Activated naive CD4-positive, alpha-beta T cell treated with anti-CD3 and anti-CD28 coated beads for 36 hours (primary cell): ENCODE measurements at places on chromosomes 2 and 18.

DNA sequence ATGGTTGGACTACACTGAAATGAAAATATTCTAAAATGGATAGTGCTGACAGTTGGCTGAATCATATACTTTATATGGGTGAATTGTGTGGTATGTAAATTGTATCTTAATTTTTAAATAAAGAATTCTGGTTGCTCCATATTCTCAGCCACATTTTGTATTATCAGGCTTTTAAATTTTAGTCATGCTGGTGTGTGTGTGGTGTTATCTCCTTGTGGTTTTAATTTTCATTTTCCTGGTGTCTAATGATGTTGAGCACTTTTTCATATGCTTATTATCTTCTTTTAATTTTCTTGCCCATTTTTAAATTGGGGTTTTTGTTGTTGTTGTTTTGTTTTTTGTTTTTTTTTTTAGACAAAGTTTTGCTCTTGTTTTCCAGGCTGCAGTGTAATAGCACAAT is 3.8 kb upstream of the HIBCH start:
- DNase-seq, result no peak

DNA sequence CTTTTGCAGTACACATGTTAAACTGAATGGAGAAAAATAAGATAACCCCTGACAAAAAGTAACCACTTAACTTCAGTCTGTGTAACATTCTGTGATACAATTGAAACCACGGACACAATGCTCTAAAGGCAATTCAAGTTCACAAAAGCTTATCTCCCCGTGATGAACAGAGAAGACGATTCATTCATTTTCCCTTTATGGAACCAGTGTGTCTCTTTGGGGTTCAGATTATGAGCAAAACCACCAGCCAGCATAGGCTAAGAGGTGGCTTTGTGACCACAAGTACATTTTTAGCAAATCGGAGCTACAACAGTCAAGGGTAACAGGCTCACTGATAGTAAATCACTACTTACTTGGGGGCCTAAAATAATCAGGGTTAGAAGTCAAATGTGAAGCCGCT is 120.6 kb upstream of the SMAD7 start:
- DNase-seq, result no peak

DNA sequence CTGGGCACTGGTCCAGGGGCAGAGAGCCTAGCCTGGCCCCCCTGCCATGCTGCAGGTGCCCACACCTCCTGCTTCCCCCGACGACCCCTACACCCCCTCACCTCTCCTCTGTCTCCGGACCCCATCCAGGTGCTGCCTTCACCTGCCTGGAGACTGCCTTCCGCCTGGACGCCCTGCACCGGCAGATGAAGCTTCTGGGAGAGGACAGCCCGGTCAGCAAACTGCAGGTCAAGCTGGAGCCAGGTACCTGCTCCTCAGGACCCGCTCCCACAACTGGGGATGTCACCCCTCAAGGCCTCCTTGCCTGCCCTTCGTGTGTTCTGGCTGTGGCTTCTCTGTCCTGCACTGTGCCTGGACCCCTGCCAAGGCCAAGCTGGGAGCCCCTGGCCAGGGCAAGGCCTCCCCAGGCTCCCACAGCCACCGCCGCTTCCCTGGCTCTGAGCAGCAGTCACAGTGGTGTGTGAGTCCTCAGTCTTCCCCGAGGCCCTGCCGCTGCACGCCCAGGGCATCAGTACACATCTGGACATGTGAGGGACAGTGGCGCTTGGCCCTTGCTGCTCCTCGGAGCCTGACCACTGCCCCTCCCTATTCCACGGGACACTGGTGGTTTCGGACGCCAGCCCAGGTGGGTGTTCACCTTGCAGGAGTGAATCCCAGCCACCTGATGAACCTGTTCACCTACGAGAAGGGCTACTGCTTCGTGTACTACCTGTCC is 6.3 kb downstream of the RNPEPL1 start:
- no peak for DNase-seq

DNA sequence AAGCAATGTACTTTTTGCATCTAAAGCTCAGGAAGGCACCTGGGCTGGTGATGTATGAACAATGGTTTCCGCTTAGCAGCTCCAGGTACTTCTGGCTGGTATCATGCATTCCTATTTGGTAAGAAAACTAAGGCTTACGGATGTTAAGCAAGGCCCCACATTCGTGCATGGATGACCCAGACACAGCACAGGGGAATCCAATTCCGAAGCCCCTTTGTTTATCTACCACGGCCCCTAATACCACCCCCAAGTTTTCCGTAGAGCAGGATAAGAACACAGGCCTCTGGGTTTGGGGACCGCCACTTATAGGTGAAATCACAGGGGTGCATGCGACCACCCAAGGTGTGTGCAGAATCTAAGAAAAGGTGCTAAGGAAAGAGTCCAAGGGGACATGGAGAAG is 192.1 kb upstream of the ID2 start:
- no peak for DNase-seq

- no peak for DNase-seq
These were observed 7.1 kb downstream of the WDR54 start for GRCh38 chr2:74428675-74429074.

DNA sequence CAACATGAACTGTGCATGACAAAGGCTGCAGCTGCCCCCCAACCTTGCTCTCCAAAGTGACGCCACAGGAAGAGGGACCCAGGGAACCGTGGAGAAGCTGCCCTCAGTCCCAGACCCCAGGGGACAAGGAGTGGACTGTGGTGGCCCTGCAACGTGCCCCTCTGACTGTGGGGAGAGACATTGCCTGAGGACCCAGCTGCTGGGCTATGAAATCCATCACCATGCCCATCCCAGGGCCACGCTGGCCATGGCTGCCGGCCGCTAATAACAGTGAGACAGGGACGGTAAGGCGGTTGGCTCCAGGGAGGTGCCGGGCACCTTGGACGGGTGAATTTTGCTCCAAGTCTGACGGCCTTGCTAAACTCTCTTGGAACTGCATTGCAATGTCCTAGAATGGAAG is 211.3 kb upstream of the HDAC4 start:
- no peak for DNase-seq

DNA sequence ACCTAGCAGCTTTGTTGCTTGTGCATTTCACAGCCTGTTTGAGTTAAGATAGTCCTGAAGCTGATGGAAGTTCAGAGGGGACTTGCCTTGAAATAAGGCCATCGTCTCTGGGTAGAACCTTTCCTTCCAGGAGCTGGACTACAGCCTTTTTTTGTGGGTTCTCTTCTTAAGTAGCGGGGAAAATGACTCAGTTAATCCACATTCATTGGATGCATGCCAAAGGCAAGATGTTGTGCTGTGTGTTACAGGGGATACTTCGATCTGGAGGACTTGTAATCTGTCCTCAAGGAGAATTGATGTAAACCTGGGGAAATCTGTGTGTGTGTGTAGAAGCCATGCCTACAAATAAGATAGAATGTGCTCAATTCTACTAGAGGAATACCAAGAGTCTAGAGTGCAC is 46.8 kb downstream of the RPIA start:
- no peak for DNase-seq

- no peak for DNase-seq
These were observed 85.1 kb upstream of the ZNF532 start for GRCh38 chr18:58779529-58779928.

- no peak for DNase-seq
These were observed 52.3 kb downstream of the HK2 start for GRCh38 chr2:74886251-74886650.

DNA sequence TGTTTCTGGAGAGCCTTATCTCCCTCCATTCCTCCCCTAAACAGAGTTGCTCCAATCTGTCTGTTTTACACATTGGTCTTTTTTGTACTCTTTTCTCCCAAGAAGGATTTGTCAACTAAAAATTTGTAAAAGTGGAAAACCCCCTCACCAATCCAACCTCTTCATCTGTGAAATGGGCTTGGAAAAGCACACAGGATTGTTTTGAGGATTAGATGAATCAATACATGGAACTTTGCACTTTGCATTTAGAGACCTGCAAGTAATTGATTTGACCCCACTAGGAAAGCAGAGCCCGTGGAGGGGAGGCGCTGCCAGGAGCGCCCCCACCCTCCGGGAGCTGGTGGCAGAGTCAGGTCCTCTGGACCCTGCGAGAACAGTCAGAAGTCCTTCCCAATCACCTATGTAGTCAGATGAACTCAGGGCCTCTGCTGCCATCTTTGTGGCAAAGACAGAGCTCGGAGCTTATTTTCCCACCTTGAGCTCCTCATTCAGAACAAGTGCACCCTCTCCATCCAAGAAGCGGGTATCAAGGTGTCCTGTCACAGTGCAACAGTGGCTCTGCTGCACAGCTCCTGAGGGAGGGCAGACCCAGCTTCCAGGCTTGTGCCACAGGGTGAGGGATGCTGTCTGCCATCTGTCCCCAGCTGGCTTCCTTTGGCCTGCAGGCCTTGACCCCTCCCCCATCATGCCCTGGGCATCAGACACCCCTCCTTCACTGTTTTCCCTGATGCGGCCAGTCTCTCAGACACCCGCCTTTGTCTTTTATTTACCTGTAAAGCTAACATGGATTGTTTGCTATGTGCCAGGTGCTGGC is 1.7 kb upstream of the TMEM185B start:
- no peak for DNase-seq

GRCh38 chr2:230335864-230336506 is 9.0 kb downstream of the SP140L start:
- DNase-seq, result peak; percentile 40

- no peak for DNase-seq
These were observed 184.8 kb downstream of the DIS3L2 start for GRCh38 chr2:232146294-232146693.

DNA sequence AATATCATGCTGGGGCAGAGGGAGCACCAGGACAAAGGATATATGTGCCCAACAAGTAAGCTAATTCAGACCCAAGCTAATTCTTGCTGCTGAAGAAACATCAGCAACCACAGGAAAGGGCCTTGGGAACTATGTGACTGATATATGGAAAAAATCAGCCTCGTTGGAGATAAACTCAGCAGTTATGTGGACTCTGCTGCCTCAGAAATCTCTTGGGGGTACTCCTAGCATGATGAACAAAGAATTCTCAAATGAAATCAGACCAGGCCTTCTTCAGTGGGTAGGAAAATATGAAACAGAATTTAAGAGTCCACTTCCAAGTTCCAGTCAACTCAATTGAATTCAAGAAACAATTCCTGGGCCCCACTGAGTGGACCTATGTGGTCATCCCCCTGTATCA is 367.9 kb downstream of the TNS1 start:
- DNase-seq, result no peak

GRCh38 chr2:221844212-221845020 is 272.3 kb upstream of the EPHA4 start:
- no peak for DNase-seq

DNA sequence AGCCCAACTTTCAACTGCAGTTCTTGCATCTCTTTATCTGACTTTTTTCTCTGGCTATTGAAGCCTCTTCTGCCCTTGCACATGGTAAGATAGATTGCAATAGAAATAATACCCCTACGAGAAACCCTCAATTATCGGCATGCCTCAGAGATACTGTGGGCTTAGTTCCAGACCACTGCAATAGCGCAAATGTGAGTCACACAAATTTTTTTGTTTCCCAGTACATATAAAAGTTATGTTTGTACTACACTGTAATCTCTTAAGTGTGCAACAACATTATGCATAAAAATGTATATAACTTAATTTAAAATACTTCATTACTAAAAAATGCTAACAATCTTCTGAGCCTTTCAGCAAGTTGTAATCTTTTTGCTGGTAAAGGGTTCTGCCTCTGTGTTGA is 124.7 kb downstream of the PDE1A start:
- no peak for DNase-seq

DNA sequence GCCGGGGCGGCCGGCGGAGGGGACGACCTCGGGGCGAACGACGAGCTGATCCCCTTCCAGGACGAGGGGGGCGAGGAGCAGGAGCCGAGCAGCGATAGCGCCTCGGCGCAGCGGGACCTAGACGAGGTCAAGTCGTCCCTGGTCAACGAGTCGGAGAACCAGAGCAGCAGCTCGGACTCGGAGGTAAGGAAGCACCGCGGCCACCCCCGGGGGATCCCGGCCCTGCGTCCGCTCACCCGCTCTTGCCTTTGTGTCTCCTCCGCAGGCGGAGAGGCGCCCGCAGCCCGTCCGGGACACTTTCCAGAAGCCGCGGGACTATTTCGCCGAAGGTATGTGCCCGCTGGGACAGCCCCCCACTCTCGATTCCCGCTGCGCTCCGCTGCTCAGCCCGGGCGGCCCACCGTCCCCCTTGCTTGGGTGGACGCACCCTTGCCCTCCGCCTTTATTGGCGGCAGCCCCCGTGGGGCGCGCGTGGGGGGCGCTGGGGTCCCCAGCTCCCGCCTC is 611 bp downstream of the TCF7L1 start:
- DNase-seq, result peak; percentile 31

DNA sequence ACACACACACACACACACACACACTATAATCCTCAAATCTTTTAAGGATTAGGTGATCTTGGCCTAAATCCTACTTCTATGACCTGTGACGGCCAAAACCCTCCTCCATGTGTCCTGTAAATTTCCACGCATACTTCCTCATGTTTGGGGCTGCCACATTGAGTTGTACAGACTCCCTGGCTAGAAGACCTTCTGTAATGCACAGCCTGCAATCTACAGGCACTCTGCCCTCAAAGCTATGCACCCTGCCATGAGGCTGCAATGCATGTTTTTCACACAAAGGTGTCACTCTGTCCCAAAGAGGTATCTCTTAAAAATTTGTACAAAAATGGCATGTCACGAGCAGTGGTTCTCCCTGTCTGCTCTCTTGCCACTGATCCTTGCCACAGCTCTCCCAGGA is 26.4 kb upstream of the B4GALT6 start:
- peak; percentile 16 for DNase-seq

DNA sequence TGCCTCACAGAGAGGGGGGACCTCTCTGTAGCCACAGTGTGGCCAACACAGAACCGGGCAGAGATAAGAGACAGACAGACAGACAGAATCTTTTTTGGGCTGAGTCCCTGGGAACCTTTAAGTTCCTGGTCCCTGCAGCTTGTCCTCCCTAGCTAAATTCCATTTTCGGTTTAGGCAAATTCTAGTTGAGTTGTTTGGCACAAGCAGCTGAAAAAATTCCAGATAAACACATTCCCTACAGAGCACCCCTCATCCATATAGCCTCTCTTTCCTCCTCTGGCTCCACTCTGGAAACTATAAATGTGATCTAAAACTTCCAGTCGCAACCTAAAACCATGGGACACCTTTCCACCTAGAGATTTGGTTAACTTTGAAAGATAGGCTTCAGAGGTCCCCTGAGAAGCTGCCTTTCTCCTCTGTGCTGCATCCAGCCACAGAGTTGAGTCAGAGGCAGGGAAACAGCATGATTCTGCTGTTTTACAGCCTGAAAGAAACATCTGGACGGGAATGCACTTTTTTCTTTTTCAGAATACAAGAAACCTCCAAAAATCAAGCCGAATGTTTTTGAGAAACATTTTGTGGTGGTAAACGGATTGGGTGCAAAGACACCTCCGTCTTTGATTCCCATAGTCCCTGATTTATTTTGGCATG is 30.9 kb downstream of the SLC4A3 start:
- DNase-seq, result no peak

DNA sequence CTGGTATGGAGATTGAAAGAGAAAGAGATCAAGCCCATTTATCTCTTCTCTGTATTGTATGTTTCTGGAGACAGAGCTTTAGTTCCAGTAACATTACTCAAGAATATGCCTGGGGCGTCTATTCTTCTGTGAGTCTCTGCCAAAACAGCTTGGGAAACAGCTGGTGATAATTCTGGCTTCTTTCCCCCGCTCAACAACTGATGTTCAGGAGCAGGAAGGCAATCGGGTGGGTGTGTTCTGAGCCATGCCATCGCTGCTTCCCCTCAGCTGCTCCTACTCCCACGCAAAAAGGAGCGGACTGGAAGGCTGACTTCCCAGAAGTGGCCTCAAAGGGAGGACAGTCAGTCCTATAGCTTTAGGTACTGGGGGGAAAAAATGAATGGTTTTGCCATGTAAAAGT is 695.1 kb downstream of the PLCL1 start:
- DNase-seq, result no peak

- no peak for DNase-seq
These were observed 49.7 kb upstream of the CCDC85A start for GRCh38 chr2:56133931-56134629.
